ENCODE measurements at places on chromosomes 16 and 17. TPM values are rescaled to one million over a fixed set of nuclear protein-coding genes. Genes with fewer than 3 reads are reported as not detected.

FOXJ1 gene
- total RNA-seq = not detected

OTOP3 gene
- not detected for total RNA-seq

TM4SF5 gene
- total RNA-seq = not detected

PLSCR3 gene
- 5.1 TPM for total RNA-seq

NFE2L1 gene
- total RNA-seq = 32.6 TPM

GINS2 gene
- total RNA-seq = 10.9 TPM

IL17C gene
- not detected for total RNA-seq

TMEM238L gene
- total RNA-seq = not detected

KRTAP9-8 gene
- total RNA-seq = not detected

HBA2 gene
- total RNA-seq = not detected

GRCh38 chr16:74667255-74667700 is 601 bp upstream of the RFWD3 start:
- DNase-seq = no peak

GRCh38 chr16:26731729-26732128 is 335.0 kb upstream of the C16orf82 start:
- no peak for DNase-seq

- DNase-seq = peak; percentile 57
These were observed 51.6 kb downstream of the NUP93 start for GRCh38 chr16:56781528-56781961.

GRCh38 chr16:49622421-49623402 is 233.2 kb downstream of the ZNF423 start:
- no peak for DNase-seq

DNA sequence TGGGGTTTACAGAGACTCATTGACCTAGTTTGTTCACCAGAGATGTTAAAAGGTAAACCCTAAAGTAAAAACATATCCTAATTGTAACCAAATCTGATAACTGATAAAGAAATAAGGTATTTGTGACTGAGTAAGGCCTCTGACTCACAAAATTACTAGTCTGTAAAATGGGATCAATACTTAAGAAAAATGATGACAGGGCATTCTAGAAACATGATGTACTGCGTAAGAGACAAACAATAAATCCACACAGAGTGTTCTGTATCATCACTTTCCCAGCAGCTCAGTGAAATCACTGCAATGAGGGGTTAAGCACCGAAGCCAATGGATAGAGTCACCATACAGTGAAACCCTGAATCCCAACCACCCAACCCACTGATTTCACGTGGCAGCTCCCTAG is 91.5 kb downstream of the VPS53 start:
- DNase-seq = no peak

- DNase-seq = no peak
These were observed 38.5 kb upstream of the ETV4 start for GRCh38 chr17:43584666-43585102.

DNA sequence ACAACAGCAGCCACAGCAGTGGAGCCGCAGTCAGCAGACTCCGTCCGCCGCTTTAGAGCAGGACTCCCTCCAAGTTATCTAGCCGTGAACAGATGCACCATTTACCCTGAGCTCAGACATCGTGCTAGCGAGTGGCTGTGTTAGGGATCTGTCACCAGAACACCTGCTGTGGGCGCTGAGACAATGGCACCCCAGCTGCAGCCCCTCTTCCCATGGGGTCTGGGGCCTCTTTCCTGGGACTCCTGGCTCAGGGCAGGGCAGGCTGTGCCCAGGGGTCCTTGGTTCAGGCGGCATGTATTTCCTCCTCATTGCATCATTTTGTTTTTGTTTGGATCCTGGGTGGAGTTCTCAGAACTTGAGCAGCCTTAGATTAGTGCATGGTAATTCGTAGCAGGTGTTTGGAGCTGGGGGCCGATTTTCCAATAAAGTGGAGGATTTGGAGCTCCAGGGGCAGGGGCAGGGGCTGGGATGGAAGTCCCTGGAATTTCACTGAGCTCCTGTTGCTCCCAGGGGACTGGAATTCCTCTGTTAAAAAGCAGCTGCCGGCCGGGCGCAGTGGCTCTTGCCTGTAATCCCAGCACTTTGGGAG is 23.4 kb downstream of the NMRAL1 start:
- DNase-seq = no peak

GRCh38 chr17:67549820-67550219 is 167.9 kb upstream of the NOL11 start:
- DNase-seq = no peak

- DNase-seq = no peak
These were observed 1.1 kb downstream of the CHST6 start for GRCh38 chr16:75494184-75494583.

DNA sequence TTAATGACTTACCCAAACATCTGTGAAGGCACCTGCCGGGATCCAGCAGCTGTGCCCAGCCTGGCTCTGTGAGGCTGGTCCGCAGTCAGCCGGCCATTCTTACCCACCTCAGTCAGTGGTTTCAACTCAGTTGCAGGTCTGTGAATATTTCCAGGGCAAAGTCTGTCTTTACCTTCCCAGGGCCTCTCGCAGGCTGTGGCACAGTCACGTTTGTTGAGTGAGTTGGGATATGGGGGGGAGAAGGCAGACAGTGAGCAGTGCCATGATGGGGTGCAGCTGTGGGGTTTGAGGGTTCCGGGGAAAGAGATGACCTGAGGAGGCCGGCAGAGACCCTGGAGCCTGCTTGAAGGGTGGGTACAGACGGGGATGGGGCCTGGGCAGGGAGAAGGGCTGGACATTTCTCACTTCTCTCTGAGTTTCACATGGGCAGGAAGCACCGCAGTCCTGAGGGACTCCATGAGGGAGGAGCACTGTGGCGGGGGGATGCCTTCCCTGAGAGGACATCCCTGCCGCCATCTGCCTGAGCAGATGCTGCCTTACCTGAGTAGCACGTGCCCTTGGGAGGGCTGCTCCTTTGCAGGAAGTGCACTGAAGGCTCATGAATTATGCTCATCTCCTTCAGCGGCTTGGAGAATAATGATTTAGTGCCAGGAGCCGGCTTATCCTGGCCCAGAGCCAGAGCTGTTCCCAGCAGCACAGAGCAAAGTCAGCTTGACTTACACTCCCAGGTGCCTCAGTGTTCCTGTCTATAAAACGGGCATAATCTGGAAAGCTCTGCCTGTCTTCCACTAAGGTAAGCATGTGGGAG is 48.1 kb downstream of the KSR1 start:
- DNase-seq = no peak

DNA sequence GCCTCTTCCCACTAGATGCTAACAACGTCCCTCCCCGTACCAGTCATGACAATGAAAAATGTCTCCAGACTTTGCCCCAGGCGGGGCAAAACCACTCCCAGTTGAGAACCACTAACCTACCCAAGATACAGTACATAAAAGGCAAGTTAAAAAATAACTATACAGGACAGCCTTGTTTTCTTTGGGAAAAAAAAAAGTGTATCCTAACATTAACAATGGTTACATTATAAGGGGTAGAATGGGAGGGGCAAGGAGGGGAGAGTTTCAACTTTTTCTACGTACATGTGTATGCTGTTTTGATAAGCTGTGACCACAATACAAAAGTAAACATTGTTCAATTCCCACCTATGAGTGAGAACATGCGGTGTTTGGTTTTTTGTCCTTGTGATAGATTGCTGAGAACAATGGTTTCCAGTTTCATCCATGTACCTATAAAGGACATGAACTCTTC is 94.9 kb downstream of the TOX3 start:
- DNase-seq = peak; percentile 21

DNA sequence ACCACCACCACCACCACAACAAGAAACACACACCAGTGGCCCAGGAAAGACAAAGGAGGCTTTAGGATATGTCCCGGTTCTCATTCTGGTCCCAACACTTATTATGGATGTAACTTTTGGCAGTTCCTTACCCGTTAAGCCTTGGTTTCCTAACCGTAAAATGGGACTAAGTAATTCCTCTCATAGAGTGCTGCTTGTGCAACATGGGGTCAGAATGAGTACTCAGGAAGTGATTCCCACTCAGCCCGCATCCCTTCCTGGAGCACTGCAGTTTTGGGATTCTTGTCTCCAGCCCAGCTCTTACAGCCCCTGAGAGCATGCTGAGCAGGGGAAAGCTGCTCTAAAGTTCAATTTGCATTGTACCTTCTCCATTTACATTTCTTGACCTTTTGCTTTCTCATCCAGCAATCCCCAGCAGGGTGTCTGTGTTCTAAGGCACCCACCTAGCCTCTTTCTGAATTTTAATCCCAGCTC is 262.6 kb downstream of the PRKCA start:
- DNase-seq = no peak

- peak; percentile 73 for DNase-seq
These were observed 26.5 kb upstream of the C16orf87 start for GRCh38 chr16:46857368-46857945.

GRCh38 chr17:37462492-37462891 is 27.2 kb upstream of the DUSP14 start:
- no peak for DNase-seq

GRCh38 chr16:23330583-23331249 is 28.6 kb downstream of the SCNN1B start:
- DNase-seq = no peak

DNA sequence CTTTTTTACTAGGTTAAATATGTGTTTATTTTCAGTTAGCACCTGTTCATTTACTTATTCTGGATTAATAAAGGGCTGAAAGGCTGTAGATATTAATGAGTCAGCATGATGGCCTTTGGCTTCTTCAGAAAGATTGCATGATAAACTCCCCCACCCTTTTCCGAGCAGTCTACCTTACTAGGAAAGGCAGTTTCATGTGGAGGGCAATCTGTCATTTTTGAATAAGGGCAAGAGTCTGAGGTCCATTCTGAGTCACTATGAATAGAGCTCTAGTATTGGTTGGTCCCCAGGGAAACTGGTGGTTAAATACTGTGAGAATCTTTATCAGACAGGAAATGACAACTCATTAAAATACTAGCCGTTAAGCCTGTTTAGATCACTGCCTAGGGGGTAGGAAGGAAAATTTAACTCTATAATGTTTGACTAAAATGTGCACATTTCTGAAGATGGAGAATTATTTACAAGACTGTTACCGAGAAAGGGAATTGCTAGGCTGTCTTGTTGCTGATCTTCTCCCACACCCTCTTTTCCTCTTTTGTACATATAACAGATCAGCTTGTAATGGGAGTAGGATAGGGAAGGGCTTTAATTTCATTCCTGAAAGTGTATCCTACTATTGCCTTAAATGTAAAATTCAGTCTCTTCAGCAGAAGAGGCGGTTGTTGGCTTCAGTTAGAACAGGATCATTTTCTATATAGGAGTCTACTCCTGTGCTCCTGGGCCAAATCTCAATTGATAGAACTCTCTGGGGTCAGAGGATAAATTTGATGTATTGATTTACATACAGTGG is 63.3 kb downstream of the TUBD1 start:
- DNase-seq = peak; percentile 100

GRCh38 chr17:69712801-69713311 is 298.4 kb downstream of the MAP2K6 start:
- DNase-seq = no peak

- DNase-seq = peak; percentile 47
These were observed 115.9 kb downstream of the ANKRD11 start for GRCh38 chr16:89374393-89374960.
